ENCODE measurements at places on chromosomes 1 and 21.

DNA sequence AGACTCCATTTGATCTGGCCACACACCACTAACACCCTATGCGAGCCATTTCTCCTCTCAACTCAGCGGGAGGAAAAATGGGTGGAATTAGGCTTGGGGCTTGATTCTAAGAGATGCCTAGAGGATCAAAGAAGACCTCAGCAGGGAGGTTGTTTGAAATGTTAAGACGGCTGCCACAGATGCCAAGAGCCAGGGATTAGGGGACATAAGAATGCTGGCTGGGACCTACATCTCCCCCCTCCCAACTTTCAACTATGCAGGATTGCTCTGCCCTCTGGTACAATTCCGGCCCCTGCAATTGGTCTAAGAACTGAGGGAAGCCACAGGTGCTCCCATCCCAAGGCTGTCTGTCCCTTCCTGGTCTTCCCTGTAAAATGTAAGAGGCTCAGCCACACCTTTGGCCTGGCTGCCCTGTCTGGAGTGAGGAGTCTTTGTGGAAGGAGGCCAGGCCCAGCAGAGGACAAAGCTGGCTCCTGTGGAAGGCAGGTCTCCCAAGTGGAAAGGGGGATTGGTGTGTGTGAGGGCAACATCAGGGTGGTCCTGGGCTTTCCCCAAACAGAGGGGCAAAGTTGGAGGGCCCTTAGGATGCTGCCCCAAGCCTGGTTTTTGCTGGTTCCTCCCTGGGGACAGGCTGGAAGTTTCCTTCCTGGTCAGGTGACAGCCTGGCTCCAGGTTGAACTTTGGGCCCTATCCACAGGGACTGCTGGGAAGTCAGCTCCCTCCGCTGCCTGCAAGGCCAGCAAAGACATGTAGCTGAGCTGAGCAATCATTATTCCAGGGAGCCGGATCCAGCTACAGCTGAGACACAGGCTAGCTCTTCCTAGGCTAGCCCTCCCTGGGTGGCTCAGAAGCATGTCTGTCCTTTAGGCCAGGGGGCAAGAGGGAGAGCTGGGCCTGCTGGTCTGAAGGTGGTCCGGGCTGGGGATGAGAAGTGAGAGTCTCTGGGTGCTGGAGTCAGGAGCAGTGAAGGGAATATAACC lies 34.5 kb upstream of the SYNC start:
- no peak for DNase-seq

GRCh38 chr1:185973645-185974044 lies 239.5 kb downstream of the HMCN1 start:
- no peak for DNase-seq

GRCh38 chr1:211825980-211826379 lies 4.6 kb downstream of the LPGAT1 start:
- DNase-seq = no peak

GRCh38 chr1:231338270-231339128 lies at the start of gene SPRTN:
TSS of gene SPRTN (plus strand) at chr1:231338293. CDS start at chr1:231338384, 91 bp downstream.
- DNase-seq = no peak

- no peak for DNase-seq
Measured at GRCh38 chr1:220189750-220190347, 82.4 kb downstream of the RAB3GAP2 start.

GRCh38 chr1:77313491-77313890 lies 31.7 kb downstream of the AK5 start:
- DNase-seq = peak; percentile 5

- no peak for DNase-seq
Measured at GRCh38 chr1:151756291-151756690, 7.0 kb downstream of the MRPL9 start.

- DNase-seq = peak; percentile 61
Measured at GRCh38 chr1:228166170-228166936, 749 bp downstream of the IBA57 start.

DNA sequence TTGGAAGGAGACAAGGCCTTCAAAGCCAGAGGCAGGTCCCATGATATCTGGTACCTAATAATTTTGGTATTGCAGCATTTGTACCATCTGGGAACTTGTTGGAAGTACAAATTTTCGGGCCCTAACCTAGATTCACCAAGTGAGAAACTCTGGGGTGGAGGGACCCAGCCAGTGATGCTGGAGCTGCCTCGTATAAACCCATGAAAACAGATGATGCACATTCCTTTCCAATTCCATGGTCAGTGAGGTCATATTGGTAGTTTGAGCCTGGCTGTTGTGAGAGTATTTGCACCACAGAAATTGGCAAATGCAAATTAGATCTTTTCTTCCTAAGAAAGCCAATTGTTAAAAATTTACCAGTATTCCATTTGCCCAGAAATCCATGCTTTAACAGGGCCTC lies 269.6 kb upstream of the PLXNA2 start:
- DNase-seq = no peak

- peak; percentile 55 for DNase-seq
Measured at GRCh38 chr1:42682739-42683531, 717 bp downstream of the YBX1 start.

GRCh38 chr21:44767834-44768831 lies 33.5 kb downstream of the UBE2G2 start:
- DNase-seq = no peak

GRCh38 chr21:42863504-42863870 lies 15.9 kb downstream of the WDR4 start:
- DNase-seq = no peak

DNA sequence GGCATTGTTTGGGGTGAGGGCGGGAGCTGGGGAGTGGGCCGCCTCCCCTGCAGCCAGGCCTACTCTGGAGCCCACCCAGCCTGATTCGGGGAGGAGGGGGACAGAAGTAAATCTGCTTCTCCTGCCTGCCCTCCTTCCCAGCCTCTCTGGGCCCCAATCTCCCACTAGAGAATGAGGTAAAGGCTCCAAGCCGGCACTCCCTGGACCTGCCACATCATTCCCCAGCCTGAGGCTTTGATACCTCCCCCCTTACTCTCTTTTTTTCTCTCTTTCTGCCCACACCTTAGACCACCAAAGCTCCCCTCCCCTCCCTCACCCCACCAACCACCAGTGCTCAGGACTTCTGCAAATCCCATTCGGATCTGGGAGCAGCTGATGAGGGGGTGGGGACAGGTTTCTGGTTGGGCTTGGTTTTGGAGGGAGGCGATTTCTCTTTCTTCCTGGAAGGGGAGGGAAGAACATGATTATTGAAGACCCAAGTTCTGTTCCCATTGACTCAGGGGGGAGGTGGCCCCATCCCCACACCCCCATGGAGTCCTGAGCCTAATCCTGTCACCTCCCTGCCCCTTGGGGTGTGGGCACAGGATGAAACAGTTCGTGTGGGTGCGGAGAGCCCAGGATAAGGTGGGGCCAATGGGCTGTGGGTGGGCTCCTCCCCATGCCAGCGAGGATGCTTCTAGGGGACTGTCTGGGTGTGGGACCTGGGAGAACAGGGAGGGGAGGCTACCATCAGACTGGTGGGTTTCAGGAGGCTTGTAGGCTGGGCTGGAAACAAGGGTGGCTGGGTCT lies 1.3 kb downstream of the MAP7D1 start:
- DNase-seq = no peak

DNA sequence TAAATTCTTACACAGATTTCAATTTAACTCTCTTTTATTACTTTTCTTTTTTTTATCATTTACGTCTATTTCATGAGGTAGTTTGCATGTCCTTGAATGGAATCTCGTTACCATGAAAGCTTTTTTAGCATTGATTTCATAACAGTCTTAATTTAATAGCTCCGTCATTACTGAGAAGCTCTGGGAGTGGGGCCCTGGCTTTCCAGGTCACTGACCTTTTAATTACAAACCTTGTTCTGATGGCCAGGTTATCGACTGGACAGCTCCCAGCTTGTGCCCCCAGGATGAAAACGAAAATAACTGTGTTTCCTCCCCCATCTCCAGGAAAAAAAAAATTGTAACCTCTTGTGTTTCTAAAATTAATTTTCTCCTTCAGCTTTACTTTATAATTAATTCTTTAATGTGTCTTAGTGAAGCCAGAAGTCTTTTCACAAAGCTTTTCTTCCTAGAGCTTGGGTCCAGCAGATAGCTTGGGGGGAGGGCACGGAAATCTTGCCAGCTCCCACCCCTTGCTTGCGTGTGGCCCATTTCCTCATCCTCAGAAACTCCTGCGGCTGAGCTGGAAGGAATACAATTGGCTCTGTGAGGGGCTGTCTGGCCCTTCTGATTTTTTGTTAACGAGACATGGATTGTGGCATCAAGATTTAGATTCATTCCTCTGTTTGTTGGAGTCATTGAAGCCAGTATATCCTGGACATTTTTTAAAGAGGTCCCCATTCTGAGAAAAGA lies 65.7 kb downstream of the PEX14 start:
- no peak for DNase-seq

- DNase-seq = no peak
Measured at GRCh38 chr1:201782353-201782752, 46.6 kb upstream of the IPO9 start.

- no peak for DNase-seq
Measured at GRCh38 chr1:20302108-20302471, 11.4 kb downstream of the VWA5B1 start.

DNA sequence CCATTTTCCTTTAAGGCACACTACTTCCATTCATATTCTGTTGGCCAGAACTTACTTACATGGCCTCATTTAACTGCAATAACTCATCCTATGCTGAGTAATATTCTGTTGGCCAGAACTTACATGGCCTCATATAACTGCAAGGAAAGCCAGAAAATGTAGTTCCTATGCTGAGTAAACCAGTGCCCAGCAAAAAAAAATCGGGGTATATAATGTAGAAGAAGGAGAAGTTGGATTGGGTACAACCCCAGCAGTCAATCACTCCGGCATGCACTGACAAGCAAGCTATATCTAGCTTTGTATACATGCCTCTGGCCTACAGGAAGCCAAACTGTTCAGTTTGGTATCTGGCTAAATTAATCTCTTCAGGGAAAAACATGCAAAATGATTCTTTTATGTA lies 39.4 kb upstream of the PPIH start:
- DNase-seq = no peak

DNA sequence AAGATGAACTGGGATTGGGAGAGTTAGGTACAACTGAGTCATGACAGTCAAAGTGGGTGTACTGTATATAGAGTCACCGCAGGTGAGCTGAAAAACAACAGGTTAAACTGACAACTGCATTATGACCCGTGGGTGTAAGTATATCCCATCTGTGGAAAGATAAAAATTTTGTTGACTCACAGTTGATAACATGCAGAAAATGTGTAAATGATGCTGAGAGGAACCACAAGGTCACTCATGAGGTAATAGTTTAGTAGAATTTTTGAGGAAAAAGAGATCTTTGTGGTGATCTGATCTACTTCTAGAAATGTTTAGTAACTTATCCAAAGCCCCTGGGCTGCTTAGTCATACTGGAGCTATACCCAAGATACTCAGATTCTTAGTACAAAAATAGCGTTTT lies 838 bp downstream of the OR2C3 start:
- no peak for DNase-seq

DNA sequence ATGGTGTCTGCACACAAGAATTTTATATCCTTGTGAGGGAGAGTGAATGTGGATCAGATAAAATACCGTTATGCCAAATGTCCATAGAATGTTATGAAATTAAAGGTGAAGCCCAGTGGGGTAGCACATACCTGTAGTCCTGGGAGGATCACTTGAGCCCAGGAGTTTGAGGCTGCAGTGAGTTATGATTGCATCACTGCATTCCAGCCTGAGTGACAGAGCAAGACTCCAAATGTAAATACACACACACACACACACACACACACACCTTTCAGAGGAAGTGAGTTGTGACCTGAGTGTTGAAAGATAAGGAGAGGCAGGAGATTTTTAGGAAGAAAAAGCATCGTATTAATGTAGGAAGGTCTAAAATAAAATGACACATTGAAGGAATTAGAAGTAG lies 28.1 kb upstream of the ZYG11A start:
- no peak for DNase-seq

GRCh38 chr1:56287721-56288120 lies 291.6 kb downstream of the PLPP3 start:
- DNase-seq = no peak

- no peak for DNase-seq
Measured at GRCh38 chr1:171142416-171143385, 42.4 kb upstream of the FMO2 start.

DNA sequence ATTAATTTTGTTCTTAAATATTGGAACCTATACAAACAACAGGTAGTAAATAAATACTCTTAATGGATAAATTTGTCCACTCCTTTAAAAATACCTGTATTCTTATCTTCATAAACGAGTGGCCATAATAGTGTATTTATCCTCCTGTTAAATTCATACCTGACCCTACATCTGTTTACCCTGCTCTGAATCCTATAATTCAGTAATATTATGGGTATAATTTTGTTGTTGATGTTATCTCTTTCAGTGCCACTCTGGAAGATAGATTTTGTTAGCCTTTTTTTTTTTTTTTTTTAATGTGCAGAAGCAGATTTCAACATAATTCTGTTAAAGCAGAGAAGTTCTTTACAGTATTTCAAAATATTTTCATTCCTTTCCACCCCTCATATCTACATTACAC lies 1337.9 kb downstream of the PLA2G4A start:
- no peak for DNase-seq

DNA sequence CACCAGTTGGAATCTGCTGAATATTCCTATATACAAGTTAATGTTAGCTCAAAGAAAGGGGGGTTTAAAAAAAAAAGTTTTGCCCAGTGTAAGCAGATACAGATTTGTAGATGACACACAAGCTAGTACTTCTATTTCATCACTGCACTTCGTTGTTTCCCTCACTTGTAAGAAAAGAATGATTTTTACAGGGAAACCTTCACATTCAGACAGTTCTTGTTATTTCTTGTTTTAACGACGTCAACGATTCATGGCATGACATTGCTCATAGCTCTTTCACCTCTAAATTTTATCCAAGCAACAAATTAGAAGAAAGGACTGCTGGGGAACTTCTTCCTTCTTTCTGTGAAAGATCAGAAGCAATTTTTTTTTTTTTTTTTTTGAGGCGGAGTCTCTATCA lies 25.7 kb upstream of the C1orf105 start:
- no peak for DNase-seq

DNA sequence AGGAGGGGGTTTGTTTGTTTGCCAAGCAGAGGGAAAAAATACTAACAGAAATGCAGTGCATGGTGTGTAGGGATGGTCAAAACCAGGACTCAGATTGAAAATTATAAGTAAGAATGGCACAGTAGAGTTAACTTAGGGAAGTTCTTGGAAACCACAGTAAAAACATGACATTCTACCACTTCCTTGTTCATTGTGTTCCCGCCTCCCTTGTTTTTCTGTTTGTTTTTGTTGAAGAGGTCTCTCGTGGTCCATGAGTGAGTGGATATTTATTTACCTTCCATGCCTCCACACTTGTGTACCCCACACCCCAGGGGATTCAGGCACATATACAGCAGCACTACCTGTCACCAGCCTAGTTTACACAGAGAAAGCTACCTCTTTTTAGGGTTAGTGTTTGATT lies 69.6 kb downstream of the OLFML2B start:
- DNase-seq = no peak

DNA sequence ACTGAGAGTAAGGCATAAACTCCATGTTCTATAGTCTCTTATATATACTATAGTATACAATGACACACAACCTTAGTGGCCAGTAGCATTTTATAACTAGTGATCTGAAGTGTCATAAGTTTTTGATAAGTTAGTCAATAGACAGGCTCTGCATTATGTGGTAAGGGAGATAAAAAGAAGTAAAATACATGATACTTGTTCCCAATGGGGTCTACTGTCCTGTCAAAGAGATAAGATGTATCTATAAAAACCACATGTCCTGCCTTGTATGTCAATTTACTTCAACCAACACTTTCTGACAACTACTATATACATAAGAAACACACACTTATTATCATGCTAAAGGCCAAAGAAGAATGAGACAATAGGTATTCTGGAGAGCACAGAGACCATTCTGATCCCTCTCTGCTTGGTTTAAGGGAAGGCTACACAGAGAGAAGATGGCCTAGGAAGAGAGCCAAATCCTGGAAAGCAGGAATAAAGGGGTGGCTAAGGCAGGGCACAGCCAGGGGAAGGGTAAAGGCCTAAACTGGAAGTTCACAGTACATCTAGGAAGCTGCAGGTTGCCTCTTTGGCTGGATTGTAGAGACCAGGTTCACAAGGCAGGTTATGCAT lies 91.4 kb downstream of the LYST start:
- DNase-seq = no peak
